ENCODE measurements at places on chromosomes 13 and 19.
A peak's percentile ranks its signal among the peaks of the same experiment; 100 is the strongest.

DNA sequence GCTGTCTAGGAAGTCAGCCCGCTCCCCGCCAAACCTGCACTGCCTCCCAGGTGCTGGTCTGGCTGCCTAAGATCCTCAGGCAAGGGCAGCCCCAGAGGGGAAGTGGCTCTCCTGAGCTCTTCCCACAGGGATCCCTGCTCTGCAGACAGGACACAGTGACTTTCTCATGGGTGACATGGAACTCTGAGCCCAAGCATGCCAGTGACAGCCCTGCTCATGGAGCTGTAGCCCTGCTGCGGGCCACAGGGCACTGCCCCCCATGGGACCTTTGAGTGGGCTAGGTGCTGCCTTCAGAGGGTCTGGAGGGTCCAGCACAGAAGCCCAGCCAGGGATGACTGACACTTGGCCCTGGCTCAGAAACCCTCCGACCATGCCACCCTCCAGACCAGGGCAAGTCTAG, 109.1 kb downstream of the TUBA3C start:
- no peak for DNase-seq

GRCh38 chr13:44120043-44120442, 240.3 kb downstream of the LACC1 start:
- no peak for DNase-seq

GRCh38 chr13:49421391-49421790, 22.5 kb downstream of the CAB39L start:
- no peak for DNase-seq

DNA sequence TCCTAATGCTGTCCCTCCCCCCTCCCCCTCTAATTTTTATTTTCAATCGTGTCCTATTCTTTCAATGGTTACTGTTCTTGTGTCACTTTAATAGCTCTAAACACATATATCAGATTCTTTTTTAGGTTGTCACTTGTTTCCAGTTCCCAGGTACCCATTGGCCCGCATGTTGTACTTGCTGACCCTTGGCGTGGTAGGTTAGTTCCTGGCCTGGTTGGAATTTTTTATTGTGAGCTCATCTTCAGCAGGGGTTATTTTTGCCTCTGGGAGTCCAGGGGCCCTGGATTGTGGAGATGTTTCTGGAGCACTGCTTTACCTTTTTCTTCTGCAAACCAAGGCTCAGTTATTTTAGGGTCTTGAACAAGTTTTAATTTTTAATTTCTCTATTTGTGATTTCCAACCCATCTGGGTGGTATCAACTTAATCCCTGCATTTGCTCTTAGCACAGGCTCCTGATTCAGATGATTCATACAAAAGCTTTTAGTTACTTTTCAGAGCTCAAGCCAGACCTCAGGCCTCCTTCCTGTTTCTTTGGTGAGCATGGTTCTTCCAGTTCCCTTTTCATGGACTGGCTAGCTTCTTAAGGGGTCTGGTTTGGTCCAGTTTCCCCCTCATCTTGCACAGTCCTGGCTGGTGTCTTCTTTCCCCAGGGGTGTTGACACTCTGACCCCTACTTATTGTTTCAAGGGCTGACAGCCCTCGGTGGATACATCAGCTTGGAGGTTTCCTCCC, 220.5 kb downstream of the TM9SF2 start:
- DNase-seq = no peak

DNA sequence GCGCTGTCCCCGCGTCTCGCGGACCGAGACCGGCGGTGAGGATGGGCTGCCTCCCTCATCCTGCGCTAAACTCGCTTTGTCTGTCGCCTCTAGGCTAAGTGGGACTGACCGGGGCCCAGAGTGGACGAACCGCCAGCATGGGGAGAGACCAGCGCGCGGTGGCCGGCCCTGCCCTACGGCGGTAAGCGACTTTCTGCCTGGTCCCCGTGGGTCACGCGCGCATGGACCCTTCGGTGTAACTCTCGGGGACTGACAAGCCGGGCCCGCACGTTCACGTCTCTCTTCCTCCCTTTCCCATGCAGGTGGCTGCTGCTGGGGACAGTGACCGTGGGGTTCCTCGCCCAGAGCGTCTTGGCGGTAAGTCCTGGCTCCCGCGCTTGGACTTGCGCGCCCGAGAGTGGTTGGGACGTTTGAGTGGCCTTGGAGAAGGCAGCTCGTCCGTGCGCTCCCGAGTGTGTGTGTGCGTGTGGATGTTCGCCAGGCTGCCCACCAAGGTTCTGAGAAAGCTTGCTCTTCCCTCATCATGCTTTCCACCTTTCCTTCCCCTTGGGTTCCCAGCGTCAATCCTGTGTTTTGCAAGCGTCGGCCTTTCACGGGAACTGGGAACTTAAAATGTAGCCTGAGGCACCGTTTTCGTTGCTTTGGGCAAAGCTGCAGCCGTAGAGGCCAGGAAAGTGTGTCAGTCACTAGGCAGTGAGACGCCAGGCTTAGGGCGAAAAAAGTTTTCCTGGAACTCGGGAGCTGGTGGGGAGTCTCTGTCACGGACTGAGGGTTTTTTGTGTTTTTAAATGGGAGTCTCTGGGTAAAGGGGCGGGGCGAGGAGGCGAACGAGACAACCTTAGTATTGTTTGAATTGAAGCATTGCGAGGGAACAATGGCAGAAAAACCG, 927 bp downstream of the COL4A2 start:
- no peak for DNase-seq

- DNase-seq = peak; percentile 86
Measured at GRCh38 chr19:8526345-8527091, 12.6 kb upstream of the ZNF414 start.

GRCh38 chr19:54533476-54533875, 30.8 kb downstream of the LAIR2 start:
- no peak for DNase-seq

GRCh38 chr13:40228496-40228895, 437.9 kb downstream of the FOXO1 start:
- DNase-seq = no peak

DNA sequence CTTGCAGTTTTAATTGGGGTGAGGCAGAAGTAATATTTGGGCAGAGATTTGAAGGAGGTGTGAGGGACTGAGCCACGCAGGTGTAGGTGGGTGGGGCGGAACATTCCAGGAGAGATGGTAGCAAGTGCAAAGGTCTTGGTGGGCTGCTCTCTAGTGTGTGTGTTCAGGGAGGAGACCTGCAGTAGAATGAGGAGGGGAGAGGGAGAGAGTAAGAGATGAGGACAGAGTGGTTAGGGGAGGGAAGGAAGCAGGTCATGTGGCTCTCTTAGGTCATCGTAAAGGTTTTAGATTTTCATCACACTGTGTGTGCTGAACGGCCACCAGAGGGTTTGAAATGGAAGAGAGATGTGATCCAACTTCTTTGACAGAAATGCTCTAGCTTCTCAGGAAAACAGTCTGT, 33.5 kb downstream of the WASF3 start:
- DNase-seq = no peak

DNA sequence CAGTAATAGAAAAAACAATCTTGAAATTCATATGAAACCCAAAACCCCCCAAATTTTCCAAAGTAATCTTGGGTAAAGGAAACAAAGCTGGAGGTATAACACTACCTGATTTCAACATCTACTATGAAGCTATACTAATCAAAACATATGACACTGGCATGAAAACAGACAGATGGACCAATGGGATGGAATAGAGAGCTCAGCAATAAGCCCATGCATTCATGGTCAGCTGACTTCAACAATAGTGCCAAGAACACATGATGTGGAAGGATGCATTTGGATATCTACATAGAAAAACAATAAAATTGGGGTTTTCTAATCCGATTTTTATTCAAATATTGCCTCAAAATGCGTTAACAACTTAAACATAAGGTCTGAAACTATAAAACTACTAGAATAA, 32.2 kb upstream of the ZNF766 start:
- no peak for DNase-seq

Measured in upper lobe of left lung (tissue), 6 donors.